ENCODE measurements at places on chromosomes 12 and 14.
A peak's percentile ranks its signal among the peaks of the same experiment; 100 is the strongest.

- peak; percentile 44 for DNase-seq
Measured at GRCh38 chr12:127145929-127146789, 1120.8 kb upstream of the TMEM132C start.

- DNase-seq, result no peak
Measured at GRCh38 chr14:91946622-91947474, 646 bp downstream of the FBLN5 start.

DNA sequence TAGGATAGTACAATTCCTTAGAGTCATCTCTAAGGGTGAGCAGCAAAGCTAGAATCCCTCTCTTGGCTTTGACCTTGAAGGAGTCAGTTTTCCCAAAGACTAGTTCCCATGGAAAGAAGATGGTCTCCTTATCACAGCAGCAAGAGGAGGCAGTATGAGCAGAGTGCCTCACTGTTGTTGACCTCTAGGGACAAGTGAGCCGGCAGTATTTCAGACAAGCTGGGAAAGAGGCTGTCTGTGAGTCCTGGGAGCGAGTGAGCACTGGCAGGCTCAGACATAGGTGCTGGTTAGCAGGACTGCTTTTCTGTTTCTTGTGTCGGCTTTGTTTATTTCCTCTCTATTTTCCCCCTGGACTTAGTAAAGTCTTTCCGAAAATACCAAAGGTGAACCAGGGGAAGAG, 60.7 kb downstream of the NTF3 start:
- DNase-seq, result no peak

DNA sequence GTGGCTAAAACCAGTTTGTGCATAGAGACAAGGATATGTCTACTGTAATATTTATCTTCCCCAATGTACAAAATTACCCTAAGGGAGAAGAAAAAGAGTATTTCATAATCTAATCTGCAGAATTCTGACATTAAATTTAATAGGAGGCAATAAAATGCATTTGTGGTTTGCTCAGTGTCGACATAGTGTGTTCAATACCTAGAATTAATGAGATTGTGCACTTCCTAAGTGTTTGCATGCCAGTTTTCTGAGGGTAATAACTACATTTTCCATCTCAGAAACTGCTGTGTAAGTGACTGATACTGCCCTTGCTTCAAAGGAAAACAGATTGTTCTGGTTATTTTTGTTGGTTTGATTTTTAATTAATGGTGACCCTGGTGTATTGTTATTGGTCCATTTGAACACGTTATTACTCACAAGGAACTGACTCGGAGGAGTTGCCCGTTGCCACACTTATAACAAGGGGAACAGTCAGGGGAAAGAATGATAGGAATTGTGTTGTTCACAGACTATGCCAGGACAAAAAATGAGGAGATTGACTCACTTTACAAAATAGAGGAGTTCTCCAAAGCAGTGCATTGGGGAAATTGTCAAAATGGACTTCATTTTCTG, 960.3 kb upstream of the TMEM132C start:
- no peak for DNase-seq

DNA sequence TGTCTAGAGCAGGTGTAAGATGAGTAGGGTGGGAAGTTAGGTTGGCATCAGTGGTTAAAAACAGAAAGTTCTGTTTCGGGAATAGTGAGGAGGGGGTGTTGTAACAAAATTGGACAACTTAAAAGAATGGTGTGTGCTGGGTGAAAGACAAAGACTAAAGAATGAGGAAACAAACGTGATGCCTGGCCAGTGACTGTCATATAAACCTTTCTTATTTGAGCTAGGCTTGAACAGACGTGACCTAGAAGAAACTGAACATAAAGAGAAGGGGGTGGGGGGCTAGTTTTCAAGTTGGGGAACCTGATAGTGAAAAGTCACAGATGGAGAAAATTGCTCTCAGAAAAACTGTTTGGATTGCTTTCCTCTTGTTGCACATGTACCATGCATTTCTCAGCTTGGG, 39.6 kb downstream of the RAD52 start:
- no peak for DNase-seq

GRCh38 chr12:83960767-83961166, 951.8 kb downstream of the SLC6A15 start:
- no peak for DNase-seq

DNA sequence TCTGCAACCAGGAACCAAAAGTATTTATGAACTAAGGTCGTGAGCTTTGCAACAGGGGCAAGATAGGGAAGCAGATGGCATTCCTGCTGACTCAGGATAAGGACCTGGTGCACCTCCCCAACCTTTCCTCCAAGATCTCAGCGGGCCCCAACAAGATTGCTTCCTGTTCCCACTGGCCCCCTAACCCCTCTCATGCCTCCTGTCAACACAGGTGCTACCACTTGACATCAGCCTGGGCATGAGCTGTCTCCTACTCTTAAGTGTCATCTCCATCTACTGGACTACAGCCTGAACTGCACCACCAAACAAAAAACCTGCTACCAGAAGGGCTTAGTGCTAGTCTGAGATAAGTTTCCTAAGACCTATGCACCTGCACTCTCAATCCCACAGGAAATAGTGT, 32.7 kb downstream of the MED6 start:
- no peak for DNase-seq

DNA sequence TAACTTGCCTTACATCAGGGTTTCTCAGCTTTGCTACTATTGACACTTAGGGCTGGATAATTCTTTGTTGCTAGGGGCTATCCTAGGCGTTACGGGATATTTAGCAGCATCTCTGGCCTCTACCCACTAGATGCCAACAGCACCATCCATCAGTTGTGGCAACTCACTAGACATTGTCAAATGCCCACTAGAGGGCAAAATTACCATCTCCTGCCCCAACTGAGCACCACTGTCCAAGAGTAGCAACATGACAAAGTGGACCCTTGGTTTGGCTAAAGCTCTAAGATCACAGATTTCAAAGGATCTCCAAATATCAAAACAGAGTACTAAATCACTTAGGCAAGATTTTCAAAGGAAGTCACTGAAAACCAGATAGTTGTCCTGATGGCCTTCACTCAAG, 251.7 kb upstream of the TBX3 start:
- DNase-seq, result no peak

DNA sequence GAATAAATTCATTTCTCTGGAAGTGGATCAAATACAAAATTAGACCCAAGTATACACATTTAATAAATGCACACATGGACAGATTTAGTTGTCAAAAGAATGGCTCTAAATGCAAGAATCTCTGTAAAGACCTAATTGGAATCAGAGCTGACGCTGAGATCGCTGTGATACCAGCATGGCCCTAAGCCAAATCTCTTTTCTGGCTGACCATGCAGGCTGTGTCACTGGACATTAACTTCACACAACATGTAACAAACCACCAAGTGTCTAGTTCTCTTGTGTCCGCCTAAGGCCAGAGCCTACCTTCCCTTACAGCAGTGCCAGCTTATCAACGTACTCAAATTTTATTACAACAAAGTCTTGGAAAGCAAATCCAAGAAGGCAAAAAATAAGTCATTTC, 127.5 kb downstream of the MED13L start:
- no peak for DNase-seq

DNA sequence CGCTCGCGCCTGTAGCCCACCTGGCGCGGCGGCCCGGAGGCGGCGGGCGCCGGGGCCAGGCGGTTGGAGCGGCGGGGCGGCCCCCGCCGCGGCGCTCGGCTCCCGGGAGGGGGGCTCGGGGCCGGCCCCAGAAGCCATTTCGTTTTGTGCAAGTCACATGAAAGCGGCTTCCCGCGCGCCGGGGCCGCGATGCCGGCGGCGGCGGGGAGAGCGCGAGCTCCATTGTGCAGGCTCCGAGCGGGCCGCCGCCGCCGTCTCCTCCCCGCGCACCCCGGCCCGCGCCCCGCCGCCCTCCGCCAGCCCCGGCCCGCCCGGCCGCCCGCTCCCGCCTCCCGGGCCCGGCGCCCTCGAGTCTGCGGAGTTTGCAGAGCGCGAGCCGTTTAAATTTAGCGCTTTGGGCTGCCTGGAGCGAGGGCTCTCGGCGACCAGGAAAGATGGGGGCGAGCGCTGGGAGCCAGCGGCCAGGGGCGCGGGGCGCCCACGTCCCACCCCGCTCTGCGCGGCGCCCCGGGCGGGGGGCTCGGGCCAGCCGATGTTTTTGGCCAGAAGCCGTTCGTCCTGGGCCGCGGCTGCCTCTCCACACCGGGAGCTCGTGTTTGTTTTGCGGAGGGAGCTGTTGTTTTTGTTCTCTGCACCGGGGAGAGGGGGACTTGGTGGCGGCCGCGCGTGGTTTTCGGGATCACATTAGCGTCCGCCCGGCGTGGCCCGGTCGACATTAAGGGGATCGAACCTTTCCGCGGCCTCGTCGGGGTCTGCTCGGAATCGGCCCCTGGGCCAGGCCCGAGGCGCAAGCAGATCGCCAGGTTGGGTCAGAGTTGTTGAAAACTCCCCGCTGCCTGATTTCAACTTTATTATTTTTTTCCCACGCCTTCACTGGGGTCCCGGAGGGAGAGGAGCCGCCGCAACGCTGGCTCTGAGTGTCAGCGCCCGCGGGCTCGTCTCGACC, 982 bp downstream of the BCL7A start:
- DNase-seq, result no peak

DNA sequence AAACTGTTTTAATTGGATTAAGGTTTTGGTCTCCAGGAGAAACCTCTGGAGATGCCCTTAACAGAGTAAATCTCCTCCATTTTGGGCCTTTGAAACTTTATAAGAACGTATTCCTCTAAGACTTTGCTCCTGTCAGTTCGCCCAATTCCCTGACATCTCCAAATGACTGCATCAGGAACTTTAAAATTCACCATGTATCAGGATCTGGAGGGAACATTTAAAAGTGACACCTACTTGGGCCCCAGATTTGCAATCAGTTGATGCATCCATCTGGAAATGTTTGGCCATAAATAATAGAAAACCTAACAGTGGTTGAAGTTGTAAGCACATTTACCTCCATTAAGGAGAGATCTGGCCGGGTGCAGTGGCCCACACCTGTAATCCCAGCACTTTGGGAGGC, 144.1 kb upstream of the WSCD2 start:
- DNase-seq, result no peak

DNA sequence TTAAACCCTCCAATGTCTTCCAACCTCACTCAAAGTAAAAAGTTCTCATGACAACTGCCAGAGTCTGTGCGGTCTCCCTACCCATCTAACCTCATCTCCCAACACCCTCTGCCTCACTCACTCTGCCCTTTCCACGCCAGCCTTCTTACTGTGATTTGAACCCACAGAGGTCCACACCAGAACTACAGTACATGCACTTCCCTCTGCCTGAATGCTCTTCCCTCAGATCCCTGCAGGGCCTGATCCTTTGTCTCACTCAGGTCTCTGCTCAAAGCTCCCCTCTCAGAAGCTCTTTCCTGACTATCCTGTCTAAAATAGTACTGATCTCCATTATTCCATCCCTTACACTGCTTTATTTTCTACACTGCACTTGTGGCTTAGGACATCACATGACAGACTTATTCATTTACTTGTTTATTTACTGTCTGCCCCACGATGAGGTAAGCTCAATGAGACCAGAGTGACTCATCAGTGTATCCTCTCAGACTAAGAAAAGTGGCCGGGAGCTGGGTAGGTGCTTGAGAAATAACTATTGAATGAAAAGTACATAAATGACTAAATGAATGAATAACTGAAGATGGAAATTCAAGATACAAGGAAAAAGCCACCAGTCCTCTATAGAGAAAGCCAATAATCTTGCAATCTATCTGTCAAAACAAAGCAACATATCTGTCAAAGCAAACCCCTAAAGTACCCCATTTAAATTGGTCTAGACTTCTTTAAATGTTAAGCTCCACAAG, 17.1 kb downstream of the POMT2 start:
- DNase-seq, result no peak

- no peak for DNase-seq
Measured at GRCh38 chr14:38290601-38291188, 34.8 kb upstream of the CLEC14A start.

GRCh38 chr12:95182868-95183415, 34.3 kb downstream of the FGD6 start:
- DNase-seq, result no peak

- no peak for DNase-seq
Measured at GRCh38 chr14:32129124-32129523, 52.0 kb downstream of the ARHGAP5 start.

GRCh38 chr12:106090591-106091445, 47.9 kb downstream of the NUAK1 start:
- no peak for DNase-seq

DNA sequence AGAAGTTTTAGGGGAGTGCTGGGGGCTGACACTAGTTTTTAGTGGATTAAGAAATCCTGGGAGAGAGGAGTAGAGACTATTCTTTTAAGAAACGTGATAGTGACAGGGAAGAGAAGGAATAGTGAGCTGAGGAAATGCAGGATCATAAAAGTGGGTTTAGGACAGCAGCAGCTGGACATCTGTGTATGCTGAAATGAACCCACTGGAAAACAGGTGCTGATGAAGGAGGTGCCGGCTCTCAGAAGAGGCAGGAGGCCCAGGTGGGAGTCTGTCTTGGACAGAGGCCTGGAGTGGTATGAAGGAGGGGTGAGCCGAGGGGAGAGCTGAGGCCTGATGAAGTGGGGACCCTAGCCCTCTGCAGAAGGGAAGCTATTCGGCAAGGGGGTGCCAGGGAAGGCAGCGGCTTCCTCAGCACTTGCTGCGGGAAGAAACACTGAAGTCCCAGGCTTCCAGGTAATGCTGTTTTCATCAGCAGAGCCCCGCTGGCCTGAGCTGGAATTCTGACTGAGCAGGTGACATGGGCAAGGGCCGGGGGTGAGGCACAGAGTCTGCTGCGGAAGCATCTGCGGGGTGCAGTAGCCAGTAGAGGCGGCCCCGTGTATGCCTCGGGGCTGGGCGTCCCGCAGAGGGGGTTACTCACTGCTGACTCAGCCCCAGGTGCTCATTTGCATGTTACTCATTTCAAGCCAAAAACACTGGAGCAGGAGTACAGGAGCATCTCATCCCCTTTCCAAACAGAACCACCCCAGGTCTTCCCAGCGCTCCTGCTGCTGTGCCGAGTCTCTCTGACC, 89.7 kb downstream of the TMCC3 start:
- peak; percentile 4 for DNase-seq

- DNase-seq, result no peak
Measured at GRCh38 chr14:101716077-101716950, 45.2 kb upstream of the PPP2R5C start.

DNA sequence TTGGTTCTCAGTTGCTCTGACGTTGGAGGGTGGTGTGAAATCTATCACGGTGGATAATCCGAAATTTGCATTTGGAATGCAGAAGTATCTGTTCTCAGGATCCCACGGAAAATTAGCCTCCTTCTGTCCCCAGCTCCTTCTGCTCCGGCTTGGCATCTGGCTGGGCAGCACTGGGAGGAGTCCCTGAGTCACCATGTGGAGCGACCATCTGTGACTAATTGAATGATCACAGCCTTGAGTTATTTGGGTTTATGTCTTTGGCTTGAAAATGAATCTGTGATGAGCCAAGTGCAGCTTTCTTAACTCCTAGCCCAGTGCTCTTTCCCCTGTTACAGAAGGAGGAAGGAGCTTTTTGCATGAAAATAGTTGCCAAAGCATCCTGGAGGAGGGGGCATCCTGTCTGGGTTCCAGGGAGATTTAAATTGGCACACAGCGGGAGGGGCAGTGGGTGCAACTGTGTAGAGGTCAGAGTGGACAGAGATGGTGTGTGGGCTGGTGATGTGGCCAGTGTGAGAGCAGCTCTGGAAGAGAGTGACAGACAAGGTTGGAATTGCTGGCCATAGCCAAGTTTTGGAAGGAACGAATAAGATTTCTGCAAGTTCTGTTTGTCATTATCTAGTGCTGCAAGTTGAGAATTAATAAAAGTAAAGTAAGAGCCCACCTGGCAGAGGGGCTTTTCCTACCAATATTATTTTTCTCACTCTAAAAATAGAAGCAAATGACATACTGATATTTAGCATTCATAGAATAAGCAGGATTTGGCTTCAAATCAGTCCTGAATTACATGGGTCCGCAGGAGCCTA, 74.4 kb downstream of the SLC24A4 start:
- no peak for DNase-seq

GRCh38 chr14:68235011-68235410, 415.4 kb downstream of the RAD51B start:
- DNase-seq, result no peak

- no peak for DNase-seq
Measured at GRCh38 chr12:19841451-19841850, 402.2 kb downstream of the AEBP2 start.

Data from stimulated activated CD8-positive, alpha-beta memory T cell treated with anti-CD3 and anti-CD28 coated beads, Interleukin-7, amount 100 ng/mL, for 24 hours (primary cell).